Spinal cord (tissue), 10 donors: ENCODE measurements at places on chromosomes 6 and 20. TPM values are rescaled to one million over a fixed set of nuclear protein-coding genes. Genes with fewer than 3 reads are reported as not detected.

C20orf141 gene
- not detected for polyA plus RNA-seq

SYCP2L gene
- 3.5 TPM for polyA plus RNA-seq

WFDC10B gene
- polyA plus RNA-seq: not detected

PEX3 gene
- 28.1 TPM for polyA plus RNA-seq

SMOC2 gene
- polyA plus RNA-seq: 8.3 TPM

CAGE1 gene
- polyA plus RNA-seq: not detected

CDH4 gene
- polyA plus RNA-seq: 24.1 TPM

MTFR2 gene
- 1.4 TPM for polyA plus RNA-seq

TREM2 gene
- 27.4 TPM for polyA plus RNA-seq

AGPAT4 gene
- polyA plus RNA-seq: 40.1 TPM

RSPH9 gene
- polyA plus RNA-seq: 7.1 TPM
